ENCODE measurements at places on chromosomes 6 and 20. TPM values are rescaled to one million over a fixed set of nuclear protein-coding genes. Genes with fewer than 3 reads are reported as not detected.

GRCh38 chr20:62335532-62335931, 31.6 kb downstream of the LAMA5 start:
- no peak overlapping the region for H3K4me3 ChIP-seq
- DNase-seq, result no peak
- no peak overlapping the region for H3K27ac ChIP-seq
- no peaks in the 10 kb centered on the region for H3K27me3 ChIP-seq

DNA sequence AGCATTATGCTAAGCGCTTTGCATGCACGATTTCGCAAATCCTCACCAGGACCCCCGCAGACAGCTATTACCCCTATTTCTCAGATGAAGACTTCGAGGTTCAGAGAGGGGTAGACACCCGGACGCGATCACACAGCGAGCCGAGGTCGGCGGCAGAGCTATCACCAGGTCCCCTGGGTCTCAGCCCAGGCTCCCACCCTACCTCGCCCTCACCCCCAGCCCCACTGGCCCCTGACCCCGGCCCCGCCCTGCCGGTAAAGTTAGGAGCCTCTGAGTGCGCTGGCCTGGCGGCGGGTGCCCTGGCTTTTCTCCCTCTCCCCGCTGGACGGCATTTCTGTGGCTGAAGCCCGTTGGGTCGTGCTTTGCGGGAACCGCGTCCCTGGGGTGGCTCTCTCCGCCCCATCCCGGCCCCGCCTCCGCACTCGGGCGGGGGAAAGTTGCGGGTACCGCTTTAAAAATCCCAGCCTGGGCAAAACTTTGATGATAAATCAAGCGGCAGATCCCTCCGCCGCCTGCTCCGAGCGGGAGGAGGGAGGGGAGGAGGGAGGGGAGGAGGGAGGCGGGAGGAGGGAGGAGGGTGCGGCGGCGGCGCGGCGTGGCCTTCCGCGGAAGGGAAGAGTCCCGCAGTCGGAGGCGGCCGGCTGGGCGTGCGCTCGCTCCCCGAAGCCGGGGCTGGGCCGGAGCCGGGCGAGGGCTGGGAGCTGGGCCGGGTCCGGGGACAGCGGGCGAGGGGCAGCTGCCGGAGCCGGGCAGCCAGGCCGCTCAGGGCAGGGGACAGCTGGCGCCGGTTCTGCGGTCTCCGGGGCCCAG, at the start of gene VSTM2L:
Gene VSTM2L (plus strand): TSS at position 624 of the 810 bp plus-strand sequence. CDS start 224 bp downstream, outside the sequence.
- DNase-seq, result peak; percentile 91
- H3K36me3 ChIP-seq, result no peaks in the 10 kb centered on the region
- H3K27ac ChIP-seq, result peak within 1 kb of the TSS; percentile 67
- peak within 1 kb of the TSS; percentile 64 for H3K4me3 ChIP-seq
- peaks cover 51% of the 10 kb centered on the region for H3K4me1 ChIP-seq
- no peaks in the 10 kb centered on the region for H3K27me3 ChIP-seq

GRCh38 chr20:56222201-56222600, 26.3 kb upstream of the MC3R start:
- H3K36me3 ChIP-seq, result no peaks in the 10 kb centered on the region
- no peak overlapping the region for H3K4me3 ChIP-seq
- no peak overlapping the region for H3K27ac ChIP-seq
- no peak for DNase-seq
- H3K27me3 ChIP-seq, result no peaks in the 10 kb centered on the region

DNA sequence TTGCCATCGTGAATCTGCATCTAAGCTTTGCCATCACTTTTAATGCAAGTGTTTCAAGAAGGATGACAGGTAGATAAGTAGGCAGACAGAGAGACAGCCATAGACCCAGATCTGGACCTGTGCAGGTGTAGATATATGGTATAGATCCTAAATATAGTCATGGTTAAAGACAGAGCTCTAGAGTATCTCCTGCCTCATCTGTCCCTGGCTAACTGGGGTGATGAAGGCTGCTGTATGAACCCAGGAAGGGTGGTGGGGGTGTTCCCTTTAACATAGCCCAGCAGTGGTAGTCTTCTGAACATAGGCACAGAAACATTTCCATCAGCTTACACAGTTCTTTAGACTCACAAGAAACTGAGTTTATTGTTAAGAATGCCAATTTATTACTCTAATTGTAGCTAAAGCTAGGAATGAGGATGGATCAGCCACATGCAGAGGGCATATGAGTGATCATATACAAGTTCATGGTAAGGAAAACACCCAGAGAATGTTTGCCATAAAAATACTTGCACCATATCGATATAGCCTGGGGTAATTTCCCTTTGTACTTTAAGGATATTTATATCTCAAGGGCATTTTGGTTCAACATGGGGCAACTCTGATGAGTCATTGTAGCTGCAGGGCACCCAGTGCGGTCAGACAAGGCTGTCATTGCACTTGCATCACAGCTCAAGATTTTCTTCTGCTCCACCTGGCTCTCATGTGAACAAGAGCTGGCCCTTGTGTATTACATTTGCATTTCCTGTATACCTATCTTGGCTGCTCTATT, 587.2 kb downstream of the EPM2A start:
- H3K4me3 ChIP-seq, result no peak overlapping the region
- no peak for DNase-seq
- H3K27ac ChIP-seq, result no peak overlapping the region

GRCh38 chr20:50717974-50718761, 13.2 kb upstream of the PARD6B start:
- peaks cover 7% of the 10 kb centered on the region for H3K4me1 ChIP-seq
- no peak for DNase-seq
- H3K27me3 ChIP-seq, result no peaks in the 10 kb centered on the region

APOM gene
- 4.8 TPM for total RNA-seq

Measured in A673 (cell line).